ENCODE measurements at places on chromosomes 3 and 15. TPM values are rescaled to one million over a fixed set of nuclear protein-coding genes. Genes with fewer than 3 reads are reported as not detected.

ATP10A gene
- not detected for total RNA-seq

MYO5C gene
- total RNA-seq = 19.4 TPM

AAGAB gene
- 42.6 TPM for total RNA-seq

BFSP2 gene
- not detected for total RNA-seq

PLA2G4D gene
- not detected for total RNA-seq

ITGA11 gene
- 0.18 TPM for total RNA-seq

NEK4 gene
- total RNA-seq = 24.0 TPM

LRRIQ4 gene
- not detected for total RNA-seq

ATP8B4 gene
- not detected for total RNA-seq

RARRES1 gene
- 1.8 TPM for total RNA-seq

Data from endothelial cell of umbilical vein (primary cell).